ENCODE measurements at places on chromosomes 12 and 14. TPM values are rescaled to one million over a fixed set of nuclear protein-coding genes. Genes with fewer than 3 reads are reported as not detected.

DNA sequence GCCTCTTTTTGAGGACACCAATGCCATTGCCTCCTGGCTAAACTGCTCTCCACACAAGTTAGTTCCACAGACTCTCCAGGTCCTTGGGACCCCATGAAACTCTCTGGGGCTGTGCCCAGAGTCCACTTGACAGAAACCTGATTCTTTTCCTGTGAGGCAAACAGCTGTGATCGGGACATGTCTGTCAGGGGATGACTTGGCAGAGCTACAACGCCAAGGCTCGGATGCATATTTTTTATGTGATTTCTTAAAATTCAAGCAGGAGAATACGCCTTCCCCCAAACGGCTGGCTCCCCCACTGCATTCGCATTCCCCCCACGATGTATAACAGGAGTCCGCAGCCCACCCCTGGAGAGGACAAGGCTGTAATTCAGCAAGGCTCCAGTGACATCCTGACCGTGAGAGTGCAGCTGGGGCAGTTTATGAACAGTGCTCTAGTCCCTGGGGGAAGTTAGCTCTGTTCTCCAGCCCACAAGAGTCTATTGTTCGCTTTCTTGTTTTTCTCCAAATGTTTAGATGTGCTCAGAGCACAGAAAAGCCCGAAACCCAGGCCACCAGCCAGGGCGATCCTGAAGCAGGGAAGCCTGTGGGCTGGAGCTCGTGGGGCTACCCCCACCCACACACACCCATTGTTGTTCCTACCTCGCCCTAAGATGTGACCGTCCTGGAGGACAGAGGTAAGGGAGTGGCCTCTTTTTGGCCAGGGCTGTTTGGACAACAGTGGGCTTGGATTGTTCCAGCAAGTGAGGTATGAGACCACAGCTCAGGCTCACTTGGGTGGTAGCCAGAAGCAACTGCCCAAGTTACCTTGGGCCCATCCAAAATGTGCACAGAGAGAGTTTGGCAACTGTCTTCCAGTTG, 159.5 kb downstream of the ZFP36L1 start:
- peak; percentile 87 for DNase-seq

DNA sequence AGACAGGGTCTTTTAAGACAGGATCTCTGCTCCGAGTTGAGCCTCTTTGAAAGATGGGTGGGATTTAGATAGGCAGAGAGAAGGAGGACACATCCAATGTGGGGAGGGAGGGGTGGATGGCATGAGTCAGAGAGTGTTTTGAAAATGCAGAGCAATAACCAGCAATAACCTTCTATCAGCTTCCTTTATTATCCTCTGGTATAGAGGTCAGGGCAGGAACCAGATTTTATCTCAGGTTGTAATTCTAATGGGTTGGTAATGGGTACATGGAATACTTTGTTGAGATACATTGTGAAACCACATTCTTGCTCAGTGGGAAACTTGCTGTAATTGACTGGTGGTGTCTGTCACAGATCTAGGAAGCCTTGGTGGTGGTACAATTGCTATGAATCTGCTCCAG, 37.6 kb upstream of the CCDC63 start:
- no peak for DNase-seq

- no peak for DNase-seq
Measured at GRCh38 chr12:104640956-104641355, 184.2 kb downstream of the CHST11 start.

DNA sequence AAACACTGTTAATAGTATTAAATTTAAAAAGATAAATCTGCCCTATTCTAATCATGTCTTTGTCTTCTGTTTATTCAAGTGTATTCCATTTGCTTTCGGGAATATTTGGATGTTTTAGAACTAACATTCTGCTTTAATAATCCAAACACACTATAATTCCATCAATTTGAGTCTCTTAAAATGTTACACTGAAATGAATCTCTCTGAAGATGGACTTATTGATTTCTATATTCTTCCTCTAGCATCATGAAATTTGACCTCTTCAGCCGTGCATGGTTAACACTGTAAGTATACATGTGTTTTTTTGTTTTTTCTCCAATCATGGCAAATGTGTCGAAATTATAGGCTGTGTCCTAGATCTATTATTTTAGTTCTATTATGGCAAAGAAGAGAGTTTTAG, 339.2 kb downstream of the ACSS3 start:
- no peak for DNase-seq

DNA sequence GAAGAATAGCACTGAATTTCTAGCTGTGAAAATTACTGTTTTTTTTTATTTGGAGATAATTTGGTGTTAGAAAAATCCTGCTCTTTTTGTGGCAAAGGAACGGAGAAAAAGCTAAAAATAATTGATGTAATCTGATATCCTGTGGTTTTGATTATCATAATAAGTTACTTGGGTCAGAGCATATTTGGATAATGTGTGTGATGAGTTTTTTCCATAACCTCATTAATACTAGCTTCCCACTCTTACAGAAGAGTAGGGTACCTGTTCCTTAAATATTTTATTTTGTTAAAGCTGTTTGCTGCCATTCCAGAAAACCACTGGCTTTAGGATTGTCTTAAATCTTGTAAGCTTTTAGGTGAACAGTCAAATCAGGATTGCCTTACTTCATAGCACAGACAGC, 4.7 kb downstream of the PSMC6 start:
- DNase-seq: no peak

GRCh38 chr14:52189325-52189724, 78.2 kb upstream of the PTGDR start:
- DNase-seq: no peak

DNA sequence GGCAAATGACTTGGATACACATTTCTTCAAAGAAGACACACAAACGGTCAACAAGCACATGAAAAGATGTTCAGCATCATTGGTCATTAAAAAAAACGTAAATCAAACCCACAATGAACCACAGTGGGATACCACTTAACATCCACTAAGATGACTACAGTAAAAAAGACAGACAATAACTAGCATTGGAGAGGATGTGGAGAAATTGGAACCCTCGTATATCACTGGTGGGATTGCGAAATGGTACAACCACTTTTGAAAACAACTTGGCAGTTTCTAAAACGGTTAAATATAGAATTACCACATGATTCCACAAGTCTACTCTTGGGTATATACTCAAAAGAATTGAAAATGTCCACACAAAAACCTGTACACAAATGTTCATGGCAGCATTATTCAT, 25.2 kb upstream of the PPFIBP1 start:
- no peak for DNase-seq

Gene LIN52
- 7.8 TPM for polyA plus RNA-seq

Gene UNC79
- under 0.01 TPM for polyA plus RNA-seq

Gene PUS1
- 26.3 TPM for polyA plus RNA-seq

Gene PROX2
- not detected for polyA plus RNA-seq

Measured in stomach (tissue), 19 donors.